Activated naive CD4-positive, alpha-beta T cell treated with anti-CD3 and anti-CD28 coated beads, Interleukin-2, amount 50 U/mL, for 72 hours (primary cell): ENCODE measurements at places on chromosomes 5 and 9. TPM values are rescaled to one million over a fixed set of nuclear protein-coding genes. Genes with fewer than 3 reads are reported as not detected.

GRCh38 chr9:88363661-88364060 lies 24.6 kb upstream of the SPIN1 start:
- DNase-seq: no peak

DNA sequence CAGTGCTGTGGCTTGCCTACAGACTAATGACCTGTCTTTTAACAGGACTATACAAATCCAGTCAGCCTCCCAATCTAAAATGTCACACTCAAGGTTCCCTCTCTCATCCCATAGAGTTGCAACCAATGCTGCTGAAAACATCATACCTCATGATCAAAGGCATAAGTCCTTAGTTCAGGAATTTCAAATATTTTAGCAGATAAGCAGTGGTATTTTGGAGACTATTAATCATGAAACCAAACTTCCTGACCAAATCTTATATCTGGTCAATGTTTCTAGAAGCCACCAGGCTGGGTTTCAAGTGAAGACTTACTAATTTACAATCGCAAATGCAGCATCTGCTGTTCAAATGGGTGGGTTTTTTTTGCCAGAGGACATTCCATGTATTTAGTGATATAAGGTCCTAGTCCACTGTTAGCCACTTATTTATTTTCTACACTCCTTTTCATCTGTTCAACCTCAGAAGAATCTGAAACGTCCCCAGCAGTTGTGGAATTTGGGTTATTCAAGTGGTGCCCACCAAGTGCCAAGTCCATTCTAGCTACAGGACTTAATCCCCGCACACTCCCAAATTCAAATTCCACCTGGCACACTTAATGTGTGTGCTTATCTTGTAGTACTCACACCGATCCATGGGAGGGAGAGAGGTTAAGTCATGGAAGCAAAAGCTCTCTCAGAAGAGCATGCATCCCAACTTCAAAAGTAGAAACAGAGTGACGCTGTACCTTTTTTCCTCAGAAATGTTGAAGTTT lies 5.8 kb downstream of the TAS2R1 start:
- no peak for DNase-seq

GRCh38 chr9:81984928-81985327 lies 3.6 kb upstream of the SPATA31D1 start:
- no peak for DNase-seq

GRCh38 chr9:93654351-93654961 lies 78.1 kb downstream of the PHF2 start:
- DNase-seq: peak; percentile 40

- DNase-seq: no peak
Measured at GRCh38 chr9:130020618-130021017, 22.4 kb downstream of the FNBP1 start.

P4HA2 gene
- 21.6 TPM for total RNA-seq

DMGDH gene
- 2.7 TPM for total RNA-seq
